ENCODE measurements at places on chromosomes 7 and 10. TPM values are rescaled to one million over a fixed set of nuclear protein-coding genes. Genes with fewer than 3 reads are reported as not detected.

DNA sequence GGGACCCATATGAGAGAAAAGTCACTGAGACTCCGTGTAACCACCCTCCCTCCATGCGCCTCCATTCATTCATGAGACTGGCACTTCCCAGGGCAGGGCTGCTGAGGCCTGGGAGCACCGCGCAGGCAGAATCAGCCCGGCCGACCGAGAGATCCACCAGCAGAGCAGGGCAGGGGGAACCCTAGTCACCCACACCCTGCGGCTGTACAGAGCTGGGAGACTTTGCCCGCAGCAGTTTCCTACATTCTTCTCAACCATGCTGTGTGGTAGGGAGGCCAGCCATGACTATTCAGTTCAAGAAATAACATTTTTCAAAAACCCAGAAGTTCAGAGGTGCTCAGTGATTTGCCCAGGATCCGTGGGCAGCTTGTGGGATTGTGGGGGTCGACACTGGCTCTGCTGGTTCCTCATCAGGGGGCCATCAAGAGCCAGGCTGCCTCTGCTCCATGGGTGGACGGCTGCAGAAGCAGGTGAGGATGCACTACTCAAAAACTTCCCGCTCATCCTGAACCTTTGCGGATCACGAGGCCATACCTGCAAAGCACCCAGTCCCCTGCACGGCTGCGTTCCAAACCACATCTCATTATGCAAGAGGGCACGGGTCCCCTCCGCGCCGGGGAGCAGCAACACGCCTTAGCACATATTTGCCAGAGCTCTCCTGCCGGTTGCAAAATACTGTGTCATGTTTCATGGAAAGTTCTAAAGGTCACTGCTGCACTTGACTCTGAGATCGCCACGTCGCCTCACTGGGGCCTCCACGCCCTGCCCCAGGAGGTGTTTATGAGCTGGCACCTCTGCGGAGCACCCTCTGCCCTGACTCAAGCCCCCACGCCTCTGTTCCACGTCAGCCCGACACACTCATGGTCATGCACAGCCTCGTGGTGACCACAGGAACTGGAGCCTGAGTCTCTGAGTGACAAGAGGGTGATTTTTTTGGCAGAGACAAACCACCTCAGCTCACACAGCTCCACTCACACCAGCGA, 132.0 kb downstream of the PRKAG2 start:
- peak; percentile 31 for DNase-seq

DNA sequence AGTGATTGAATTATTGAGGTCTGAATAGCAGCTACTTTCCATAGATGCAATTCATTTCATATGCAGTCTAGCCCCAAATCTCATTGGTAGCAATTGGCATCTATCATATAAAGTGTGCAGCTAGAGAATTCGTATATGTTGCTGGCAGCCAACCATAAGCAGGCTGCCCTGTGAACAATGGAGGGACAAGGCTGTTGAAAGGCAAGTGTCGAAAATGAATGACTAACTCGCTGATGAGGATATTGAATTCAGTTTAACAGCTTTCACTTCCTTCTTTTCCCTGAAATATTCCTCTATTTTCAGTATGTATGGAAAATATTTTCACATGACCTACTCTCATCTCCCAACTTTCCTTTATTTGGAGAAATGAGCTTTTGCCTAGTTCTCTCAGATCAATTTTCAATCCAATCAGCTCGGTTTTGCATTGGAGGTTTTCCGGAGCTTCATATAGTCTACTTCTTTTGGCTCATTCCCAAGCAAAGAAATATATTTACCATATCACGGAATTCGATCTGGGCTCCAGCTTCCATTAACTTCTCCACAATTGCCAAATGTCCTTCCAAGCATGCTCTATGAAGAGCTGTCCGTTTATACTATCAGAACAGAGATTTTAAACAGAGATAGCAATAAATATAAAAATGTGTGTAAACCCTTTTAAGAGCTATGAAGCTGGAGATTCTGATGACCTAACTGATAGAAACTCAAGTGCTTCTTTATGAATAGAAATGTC, 3.5 kb downstream of the ANKRD1 start:
- DNase-seq, result no peak

Gene KEL
- total RNA-seq, result 0.59 TPM

Gene FKBP6
- total RNA-seq, result not detected

GRCh38 chr10:102491136-102491535, 11.4 kb downstream of the ACTR1A start:
- no peak for DNase-seq

- DNase-seq, result no peak
These were observed 73.9 kb upstream of the NMT2 start for GRCh38 chr10:15242261-15242840.

DNA sequence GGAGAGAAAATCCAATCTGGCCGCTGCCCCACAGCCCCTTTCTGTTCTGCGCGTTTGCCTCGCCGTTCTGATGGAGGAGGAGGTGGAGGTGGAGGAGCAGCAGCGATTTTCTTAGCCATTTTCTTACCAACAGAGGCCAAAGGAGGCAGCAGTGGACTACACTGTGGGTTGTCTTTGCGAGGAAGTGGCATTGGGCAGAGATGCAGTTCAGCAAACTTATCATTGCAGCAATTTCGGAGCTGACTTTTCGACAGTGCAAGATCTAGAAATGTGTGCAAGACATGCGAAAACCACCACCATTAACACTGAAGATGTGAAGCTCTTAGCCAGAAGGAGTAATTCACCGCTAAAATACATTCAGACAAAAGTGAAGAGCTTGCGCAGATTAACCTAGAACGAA, 1.9 kb upstream of the ARL4A start:
- DNase-seq, result peak; percentile 38

All from tibial nerve (tissue), 4 donors.